Stomach (tissue), 19 donors: ENCODE measurements at places on chromosomes 3 and 15. TPM values are rescaled to one million over a fixed set of nuclear protein-coding genes. Genes with fewer than 3 reads are reported as not detected.

COL6A5 gene
- 3.3 TPM for total RNA-seq

ATP10A gene
- total RNA-seq, result 10.8 TPM

ARGFX gene
- not detected for total RNA-seq

PLCH1 gene
- 3.1 TPM for total RNA-seq

TEX55 gene
- total RNA-seq, result not detected

SKIC8 gene
- total RNA-seq, result 24.1 TPM

CDCP1 gene
- 4.1 TPM for total RNA-seq

GASK1A gene
- total RNA-seq, result 19.6 TPM

- DNase-seq, result no peak
These were observed 575.3 kb upstream of the IL12A start for GRCh38 chr3:159413319-159413718.

DNA sequence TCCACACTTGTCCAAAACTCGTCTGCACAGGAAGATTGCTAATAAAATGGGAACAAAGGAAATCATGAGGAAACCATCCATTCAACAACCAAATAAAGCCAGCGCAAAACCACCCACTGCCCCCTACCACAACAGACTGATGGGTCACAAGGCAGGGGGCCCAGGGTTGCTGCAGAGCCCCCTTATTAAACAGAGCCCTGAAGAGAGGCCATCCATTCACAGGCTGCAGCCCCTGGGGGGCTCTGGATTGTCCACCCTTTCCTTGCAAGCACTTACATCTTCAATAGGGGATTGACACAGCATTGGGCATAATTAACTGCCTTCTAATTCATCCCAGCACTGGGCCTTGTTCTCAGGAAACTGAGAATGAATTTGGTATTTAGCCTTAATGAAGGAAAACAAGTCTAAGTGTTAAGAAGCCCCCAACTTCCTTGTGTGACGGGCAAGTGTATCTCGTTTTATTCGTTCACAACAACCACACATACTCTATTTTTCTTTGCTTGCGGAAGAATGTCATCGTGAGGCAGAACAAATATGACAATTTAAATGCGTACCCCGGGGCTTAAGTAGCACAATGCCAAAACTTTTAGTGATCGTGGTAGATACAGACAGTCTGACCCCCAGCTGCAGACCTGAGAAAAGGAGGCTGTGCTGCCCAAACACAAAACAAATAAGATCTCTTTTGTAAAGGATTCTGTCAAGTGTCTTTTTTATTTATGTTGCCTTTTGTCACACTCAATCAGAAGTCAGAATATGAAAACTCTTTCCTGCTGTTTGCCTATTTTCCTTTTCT, 144.0 kb downstream of the SEMA6D start:
- no peak for DNase-seq

DNA sequence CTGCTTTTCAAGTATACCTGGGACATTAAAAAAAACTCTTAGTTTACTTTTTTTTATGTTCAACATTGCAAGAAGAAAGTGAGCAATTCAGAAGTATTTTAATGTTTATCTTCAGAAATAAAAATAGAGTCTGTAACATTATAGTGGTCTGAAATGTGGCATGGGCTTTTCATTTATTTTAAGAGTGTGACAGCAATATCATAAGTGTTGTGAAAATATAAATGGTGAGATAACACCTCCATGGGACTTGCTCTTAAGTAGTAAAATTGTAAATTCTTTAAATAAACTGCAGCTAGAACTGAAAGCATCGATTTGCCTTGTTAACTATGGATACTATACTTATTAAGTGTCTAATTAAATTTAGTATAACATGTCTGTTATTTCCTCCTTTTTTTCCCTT, 48.8 kb upstream of the ZCWPW2 start:
- DNase-seq, result no peak

DNA sequence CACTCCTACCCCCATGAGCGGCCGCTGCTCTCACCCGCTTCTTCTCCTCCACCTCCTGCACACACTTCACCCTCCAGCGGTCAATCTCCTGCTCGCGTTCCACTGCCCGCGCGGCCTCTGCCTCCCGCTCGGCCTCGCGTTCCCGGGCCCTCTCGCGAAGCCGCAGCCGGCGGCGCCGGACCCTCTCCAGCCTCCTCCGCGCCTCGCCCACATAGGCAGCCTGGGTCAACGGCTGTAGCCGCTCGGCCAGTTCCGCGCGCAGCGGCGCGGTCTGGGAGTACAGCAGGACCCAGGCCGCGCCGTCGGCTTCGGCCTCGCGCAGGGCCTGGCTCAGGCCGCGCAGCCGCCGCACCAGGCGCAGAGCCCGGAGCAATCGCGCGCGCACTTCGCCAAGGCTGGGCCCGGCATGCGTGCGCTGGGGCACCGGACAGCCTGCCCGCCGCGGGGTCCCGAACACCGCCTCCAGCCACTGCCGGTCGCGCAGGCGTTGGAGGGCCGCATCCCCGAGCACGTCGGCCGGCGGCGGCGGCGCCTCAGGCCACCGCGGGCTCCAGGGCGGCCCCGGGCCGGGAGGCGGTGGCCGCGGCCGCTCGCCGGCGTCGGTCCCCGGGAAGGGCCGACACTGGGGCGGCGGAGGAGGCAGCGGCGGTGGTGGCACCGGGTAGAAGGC, 595 bp downstream of the PDCD7 start:
- DNase-seq, result peak; percentile 75

GRCh38 chr3:44899683-44900367, 25.4 kb downstream of the TGM4 start:
- DNase-seq, result no peak

- DNase-seq, result no peak
These were observed 49.7 kb downstream of the MAGEF1 start for GRCh38 chr3:184662187-184662586.

GRCh38 chr15:60752973-60753720, 274.2 kb upstream of the ICE2 start:
- DNase-seq, result no peak

DNA sequence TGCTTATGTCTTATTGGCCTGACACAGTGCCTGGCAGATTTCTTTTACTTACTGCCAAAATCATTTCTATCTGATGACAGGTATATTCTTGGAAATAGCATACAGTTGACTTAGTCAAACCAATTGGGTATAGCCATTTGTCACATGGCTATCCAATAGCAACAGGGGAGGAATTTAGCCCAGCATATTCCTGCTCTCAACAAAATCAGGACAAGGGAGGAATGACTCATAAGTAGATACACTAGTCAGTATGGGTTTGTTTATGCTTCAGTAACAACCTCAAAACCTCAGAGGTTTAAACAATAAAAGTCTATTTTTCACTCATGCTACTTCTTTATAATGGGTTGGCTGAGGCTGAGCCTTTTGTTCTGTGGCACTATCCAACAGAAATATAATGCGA, 38.0 kb upstream of the VILL start:
- DNase-seq, result no peak
